ENCODE measurements at places on chromosomes 2 and 18.

- DNase-seq, result peak; percentile 2
Measured at GRCh38 chr18:75041586-75041985, 167.4 kb downstream of the PTGR3 start.

GRCh38 chr18:79786304-79786703, 11.4 kb upstream of the KCNG2 start:
- DNase-seq, result no peak

GRCh38 chr2:71531522-71532047, 78.2 kb downstream of the DYSF start:
- no peak for DNase-seq

GRCh38 chr18:42064109-42064508, 109.1 kb downstream of the PIK3C3 start:
- no peak for DNase-seq

DNA sequence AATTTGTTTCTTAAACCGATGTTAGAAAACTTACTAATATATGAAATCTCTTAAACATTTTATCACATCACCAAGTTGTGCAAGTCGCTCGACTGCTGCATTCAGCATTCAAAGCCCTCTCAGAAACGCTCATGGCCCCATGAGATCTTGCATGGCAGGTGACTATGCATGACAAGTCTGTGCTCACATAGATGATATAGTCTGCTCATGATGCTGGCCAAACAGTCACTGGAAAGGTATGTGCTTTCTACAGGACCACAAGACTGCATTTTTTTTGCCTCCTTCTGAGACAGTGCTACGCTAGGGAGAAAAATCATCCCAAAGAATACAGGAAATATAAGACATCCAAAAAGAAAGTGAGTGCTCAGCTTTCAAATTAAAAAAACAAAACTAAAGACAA, 98.3 kb upstream of the ZBTB14 start:
- no peak for DNase-seq

GRCh38 chr2:109582928-109583895, 30.6 kb downstream of the SEPTIN10 start:
- no peak for DNase-seq

GRCh38 chr2:112035786-112036185, 19.3 kb upstream of the TMEM87B start:
- no peak for DNase-seq

DNA sequence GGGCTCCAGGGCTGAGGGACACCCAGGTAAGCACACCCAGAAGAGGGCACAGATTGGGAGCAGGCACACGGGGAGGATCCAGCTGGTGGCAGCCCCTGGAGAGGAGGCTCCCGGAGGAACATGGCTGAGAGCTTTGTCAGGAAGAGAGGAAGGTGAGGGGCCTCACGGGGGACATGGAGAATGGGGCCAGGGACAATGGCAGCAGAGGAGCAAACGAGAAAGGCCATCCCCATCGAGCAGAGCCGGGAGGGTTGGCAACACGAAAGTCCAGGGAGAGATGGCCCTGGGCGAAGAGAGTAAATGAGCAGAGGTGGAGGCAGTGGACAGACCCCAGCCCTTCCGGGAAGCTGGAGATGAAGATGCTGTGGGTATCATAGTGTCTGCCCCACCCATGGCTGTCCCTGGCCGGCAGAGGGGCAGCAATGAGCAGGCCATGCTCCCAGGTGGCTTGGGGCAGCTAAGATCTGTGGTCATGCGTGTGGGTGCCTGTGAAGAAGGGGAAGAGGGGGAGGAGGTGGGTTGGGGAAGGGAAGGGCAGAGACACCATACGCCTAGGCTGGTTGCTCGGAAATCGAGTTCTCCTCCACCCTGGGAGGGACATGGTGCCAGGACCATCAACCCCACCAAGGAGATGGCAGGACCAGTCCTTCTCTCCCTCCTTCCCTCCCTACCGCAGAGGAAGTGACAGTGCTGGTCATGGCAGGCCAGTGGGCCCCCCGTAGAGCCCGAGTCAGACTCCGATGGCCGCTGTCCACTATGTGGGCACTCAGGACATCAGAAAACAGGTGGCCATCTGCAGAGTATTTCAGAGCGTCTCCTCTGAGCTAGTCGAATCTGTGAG, 191.7 kb downstream of the NDUFA10 start:
- no peak for DNase-seq

- DNase-seq, result no peak
Measured at GRCh38 chr2:17864676-17865075, 13.8 kb upstream of the KCNS3 start.

DNA sequence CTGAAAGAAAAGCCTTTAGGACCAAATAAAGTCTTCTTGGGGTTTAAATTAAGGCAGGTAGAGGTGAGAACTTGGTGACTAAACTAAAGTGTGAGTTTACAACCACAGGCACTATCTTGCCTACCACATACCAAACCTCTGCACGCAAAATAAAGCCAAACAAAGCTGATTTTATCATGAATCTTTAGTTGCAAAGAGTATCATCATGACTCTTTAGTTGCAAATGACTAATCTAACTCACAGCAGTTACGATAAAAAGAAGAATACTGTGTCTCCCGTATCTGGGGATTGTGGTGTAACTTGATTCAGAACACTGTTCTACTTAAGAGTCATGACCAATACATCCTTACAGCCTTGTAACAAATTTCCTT, 11.2 kb downstream of the CFAP210 start:
- no peak for DNase-seq

- DNase-seq, result no peak
Measured at GRCh38 chr2:235087832-235088495, 136.1 kb downstream of the SH3BP4 start.

GRCh38 chr2:40353231-40353630, 98.7 kb downstream of the SLC8A1 start:
- DNase-seq, result no peak

GRCh38 chr2:46076251-46076650, 221.0 kb upstream of the EPAS1 start:
- no peak for DNase-seq

DNA sequence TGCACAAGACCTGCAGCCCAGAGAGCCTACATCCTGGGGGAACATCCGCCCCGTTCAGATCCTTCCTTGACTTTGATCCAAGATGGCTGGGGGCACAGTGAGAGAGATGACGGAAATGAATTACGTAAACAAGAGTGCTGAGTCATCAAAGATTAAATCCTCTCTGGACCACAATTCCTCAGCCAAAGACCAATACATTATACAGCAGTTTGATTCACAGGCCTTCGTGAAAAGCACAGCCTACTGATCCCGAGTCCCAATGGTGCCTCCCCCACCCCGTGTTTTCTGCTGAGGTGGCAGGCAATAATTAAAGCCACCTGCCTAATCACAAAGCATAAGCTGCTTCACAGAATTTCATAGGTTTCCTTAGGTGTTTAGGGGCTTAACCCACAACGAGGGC, 43.0 kb downstream of the MYO5B start:
- no peak for DNase-seq

GRCh38 chr2:69089998-69090397, 77.0 kb downstream of the ANTXR1 start:
- DNase-seq, result no peak

All from AG09309 (cell line).